ENCODE measurements at places on chromosomes 5 and 9. TPM values are rescaled to one million over a fixed set of nuclear protein-coding genes. Genes with fewer than 3 reads are reported as not detected.
A peak's percentile ranks its signal among the peaks of the same experiment; 100 is the strongest.

- no peak for DNase-seq
These were observed 101.4 kb downstream of the ARHGAP26 start for GRCh38 chr5:142871363-142872193.

DNA sequence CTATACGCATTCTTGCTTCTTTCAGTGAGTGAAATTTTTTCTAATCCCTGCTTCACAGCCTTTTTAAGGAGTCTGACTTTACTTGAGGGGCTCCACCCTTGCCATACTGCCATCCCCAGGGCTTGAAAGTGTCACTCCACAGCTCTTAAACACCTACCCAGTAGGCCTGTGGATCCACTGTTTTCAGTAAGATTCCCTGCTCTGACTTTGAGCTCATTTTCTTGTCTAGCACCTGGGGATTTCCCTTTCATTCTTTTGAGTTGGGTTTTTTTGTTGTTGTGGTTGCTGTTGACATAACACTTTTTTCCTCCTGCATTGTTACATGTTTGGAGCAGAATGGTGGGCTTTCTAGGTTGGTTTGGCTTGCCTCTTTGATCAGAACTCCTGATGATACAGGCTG is 23.6 kb downstream of the SREK1IP1 start:
- DNase-seq, result no peak

The ABO gene
- 2.1 TPM for total RNA-seq

GRCh38 chr9:1917396-1917935 is 97.7 kb upstream of the SMARCA2 start:
- no peak for DNase-seq

The LCN2 gene
- total RNA-seq, result 158 TPM

DNA sequence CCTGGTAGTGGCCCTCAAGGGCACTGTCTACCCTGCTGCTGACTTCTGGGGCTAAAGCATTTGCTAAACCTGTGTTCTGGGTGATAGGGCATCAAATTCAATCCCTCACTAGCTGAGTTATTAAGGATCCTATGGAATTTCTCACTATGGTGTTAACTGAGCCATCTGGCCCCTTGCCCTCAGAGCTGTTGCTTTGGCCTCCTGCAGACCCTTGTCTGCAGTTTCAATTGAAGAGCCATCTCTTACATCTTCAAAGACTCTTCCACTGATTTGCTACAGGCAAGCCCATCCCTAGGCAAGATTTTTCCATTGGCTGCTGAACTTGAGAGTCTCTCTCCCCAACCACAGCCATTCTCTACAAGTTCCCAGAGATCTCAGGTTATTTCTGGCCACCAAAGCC is 418.2 kb downstream of the ZNF608 start:
- DNase-seq, result no peak

GRCh38 chr9:18429070-18429469 is 44.9 kb upstream of the ADAMTSL1 start:
- DNase-seq, result no peak

- DNase-seq, result no peak
These were observed 58.7 kb upstream of the GPR151 start for GRCh38 chr5:146574713-146575112.

The PTCH1 gene
- 16.6 TPM for total RNA-seq

- no peak for DNase-seq
These were observed 12.4 kb downstream of the HNRNPAB start for GRCh38 chr5:178216779-178217178.

DNA sequence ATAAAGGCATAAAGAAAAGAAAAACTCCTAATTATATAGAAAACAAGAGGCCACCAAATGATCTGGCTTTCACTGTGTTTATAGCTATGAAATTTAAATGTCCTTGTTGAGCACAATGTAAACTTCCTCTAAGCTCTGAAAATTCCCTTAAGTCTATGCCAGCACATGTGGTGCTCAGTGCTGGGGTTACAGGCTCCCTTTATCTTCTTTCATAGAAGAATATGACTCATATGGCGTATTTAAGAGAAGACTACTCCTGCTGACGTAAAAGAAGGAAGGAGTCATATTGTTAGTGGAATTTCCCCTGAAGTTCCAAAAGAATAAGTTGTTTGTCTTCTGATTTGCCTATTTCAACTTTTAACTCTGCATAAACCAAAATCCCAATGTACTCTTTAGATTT is 30.4 kb downstream of the RNF145 start:
- no peak for DNase-seq

The FIBCD1 gene
- total RNA-seq, result not detected

GRCh38 chr5:133870661-133871060 is 97.8 kb downstream of the C5orf15 start:
- no peak for DNase-seq

The EGFLAM gene
- total RNA-seq, result 0.73 TPM

The ASTN2 gene
- 6.6 TPM for total RNA-seq

The MACIR gene
- total RNA-seq, result 3.2 TPM

- no peak for DNase-seq
These were observed 352.6 kb upstream of the TRPC7 start for GRCh38 chr5:136717917-136718316.

The COL5A1 gene
- total RNA-seq, result 2.9 TPM

The NELFB gene
- 24.6 TPM for total RNA-seq

DNA sequence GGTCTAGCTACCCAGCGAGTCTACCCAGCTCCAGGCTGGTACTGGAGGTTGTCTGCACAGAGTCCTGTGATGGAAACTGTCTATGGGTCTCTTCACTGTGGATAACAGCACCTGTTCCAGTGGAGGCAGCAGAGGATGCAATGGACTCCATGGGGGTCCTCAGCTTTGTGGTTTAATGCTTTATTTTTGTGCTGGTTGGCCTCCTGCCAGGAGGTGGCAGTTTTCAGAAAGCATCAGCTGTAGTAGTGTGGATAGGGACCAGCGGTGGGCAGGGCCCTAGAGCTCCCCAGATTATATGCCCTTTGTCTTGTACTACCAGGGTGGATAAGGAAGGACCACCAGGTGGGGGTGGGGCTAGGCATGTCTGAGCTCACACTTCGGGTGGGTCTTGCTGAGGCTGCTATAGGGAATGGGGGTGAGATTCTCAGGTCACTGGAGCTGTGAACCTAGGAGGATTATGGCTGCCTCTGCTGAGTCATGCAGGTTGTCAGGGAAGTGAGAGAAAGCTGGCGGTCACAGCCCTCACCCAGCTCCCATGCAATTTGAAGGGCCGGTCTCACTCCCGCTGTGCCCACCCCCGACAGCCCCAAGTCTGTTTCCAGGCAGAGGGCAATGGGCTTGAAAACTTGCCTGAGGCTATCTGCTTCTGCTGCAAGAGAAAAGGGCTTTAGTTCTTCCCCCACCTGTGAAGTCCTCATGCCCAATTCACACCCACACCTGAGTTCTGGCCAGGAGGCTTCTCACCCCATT is 397.1 kb downstream of the TLE1 start:
- DNase-seq, result no peak

The FCN1 gene
- total RNA-seq, result 2.8 TPM

- DNase-seq, result no peak
These were observed 153.4 kb upstream of the ADAMTS19 start for GRCh38 chr5:129306725-129307124.

The FAM81B gene
- 0.52 TPM for total RNA-seq

DNA sequence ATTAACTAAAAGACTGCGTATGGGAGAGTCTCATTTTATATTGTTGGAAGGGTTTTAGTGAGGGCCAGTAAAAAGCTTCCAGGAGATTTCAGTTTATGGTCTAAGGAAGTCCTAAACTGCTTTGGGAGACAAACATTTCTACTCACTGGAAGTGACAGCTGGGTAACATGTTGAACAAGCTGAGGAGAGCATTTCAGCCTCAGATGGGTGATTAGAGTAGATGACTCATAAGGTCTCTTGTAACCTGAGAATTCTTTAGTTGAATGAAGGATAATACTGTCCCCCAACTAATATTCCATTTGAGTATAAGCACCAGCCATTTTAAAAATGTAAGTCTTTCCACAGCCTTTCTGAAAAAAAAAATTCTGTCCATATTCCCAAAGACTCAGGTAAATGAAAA is 218.0 kb upstream of the C9orf72 start:
- no peak for DNase-seq

- DNase-seq, result peak; percentile 91
These were observed at the start of gene ANKS6 for GRCh38 chr9:98796364-98797101. Gene ANKS6, minus strand, starts transcription at chr9:98796555. Its CDS starts 64 bp downstream, at chr9:98796491.

Data from pancreas (tissue), 10 donors.